ENCODE measurements at places on chromosomes 1 and 21.

GRCh38 chr1:30695439-30695841 is 27.9 kb downstream of the MATN1 start:
- no peak for DNase-seq

DNA sequence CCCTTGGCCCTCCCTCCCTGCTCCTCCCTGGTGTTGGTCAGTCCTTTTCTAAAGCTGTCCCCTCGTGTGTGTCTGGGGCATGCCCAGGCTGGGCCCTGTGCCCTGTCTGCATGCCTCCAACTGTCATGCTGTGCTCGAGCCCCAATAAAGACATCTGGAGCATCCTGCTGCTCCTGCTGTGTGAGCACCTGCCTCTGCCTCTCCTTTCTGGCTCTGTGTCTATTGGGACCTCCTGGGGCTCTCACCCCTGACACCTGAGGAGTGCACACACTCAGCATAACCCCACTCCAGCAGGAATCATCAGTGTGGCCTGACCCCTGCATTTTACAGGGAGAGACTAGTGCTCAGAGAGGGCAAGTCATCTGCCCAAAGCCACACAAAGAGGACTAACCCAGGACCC is 23.7 kb downstream of the KCNC4 start:
- no peak for DNase-seq

GRCh38 chr1:214662223-214662785 is 59.3 kb downstream of the CENPF start:
- no peak for DNase-seq

- no peak for DNase-seq
These were observed 27.0 kb downstream of the SPEN start for GRCh38 chr1:15874471-15874870.

DNA sequence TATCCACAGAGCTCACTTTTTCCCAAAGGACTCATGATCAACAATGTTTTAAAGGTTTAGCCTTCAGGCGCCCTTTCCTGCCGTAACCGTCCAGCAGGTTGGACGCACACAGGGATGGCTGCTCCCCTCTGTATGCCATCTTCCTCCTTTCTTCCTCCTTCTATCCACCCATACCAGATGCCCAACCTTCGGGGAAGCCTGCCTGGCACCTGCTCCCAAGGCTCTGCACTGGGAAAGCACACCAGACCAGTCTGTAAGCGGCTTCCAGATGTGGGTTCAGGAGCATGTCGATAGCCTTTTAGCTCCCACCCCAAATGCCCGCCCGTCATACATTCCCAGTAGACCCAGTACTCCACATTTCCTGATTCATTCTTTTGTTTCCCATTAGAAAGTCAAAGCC is 52.9 kb downstream of the STUM start:
- no peak for DNase-seq

- no peak for DNase-seq
These were observed 707.8 kb downstream of the USP25 start for GRCh38 chr21:16437586-16437985.

GRCh38 chr1:205442051-205442725 is 13.7 kb downstream of the BLACAT1 start:
- DNase-seq = no peak

- no peak for DNase-seq
These were observed 29.1 kb upstream of the NEK2 start for GRCh38 chr1:211704543-211704942.

DNA sequence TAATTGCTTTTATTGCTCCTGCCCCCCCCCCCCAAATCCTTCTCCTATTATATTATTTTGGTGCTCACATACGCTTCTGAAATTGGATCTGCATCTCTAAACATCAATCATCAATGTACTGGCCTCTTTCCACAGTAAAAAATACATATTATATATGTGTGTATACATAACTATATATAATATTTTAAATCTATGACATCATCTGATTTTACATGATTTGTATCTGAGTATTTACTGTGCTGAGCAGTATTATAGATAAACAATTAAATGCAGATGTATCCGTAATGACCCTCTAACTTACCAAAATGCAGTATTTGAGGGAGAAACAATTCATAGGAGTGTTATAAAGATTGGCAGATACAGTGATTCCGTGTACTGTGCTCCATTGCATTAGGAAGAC is 832 bp downstream of the PLPPR4 start:
- no peak for DNase-seq

GRCh38 chr21:26756491-26757159 is 88.6 kb downstream of the ADAMTS1 start:
- DNase-seq = no peak

- no peak for DNase-seq
These were observed 21.0 kb upstream of the TMEM52 start for GRCh38 chr1:1940123-1940425.

- no peak for DNase-seq
These were observed 26.9 kb upstream of the RGL1 start for GRCh38 chr1:183778045-183778444.

GRCh38 chr1:113396585-113396984 is 6.3 kb downstream of the MAGI3 start:
- no peak for DNase-seq

DNA sequence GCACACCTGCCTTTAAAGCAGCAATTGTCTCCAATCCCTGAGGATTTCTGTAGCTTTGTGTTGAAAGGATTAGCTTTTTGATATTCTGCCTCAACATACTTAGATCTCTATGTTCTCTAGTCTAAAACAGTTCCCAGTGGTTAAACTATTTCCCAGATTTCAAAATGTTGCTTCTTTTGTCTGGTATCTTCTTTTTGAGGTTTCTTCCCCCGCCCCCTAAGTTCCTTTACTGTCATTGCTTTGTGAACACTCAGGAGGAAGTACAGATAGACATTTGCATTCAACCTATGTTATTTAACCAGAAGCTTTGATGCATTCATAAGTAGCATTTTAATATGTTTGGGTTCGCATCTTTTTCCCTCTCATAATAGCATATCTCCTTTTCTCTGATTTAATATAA is 33.5 kb downstream of the CYYR1 start:
- no peak for DNase-seq

GRCh38 chr1:175146529-175147213 is 45.9 kb downstream of the KIAA0040 start:
- peak; percentile 15 for DNase-seq

DNA sequence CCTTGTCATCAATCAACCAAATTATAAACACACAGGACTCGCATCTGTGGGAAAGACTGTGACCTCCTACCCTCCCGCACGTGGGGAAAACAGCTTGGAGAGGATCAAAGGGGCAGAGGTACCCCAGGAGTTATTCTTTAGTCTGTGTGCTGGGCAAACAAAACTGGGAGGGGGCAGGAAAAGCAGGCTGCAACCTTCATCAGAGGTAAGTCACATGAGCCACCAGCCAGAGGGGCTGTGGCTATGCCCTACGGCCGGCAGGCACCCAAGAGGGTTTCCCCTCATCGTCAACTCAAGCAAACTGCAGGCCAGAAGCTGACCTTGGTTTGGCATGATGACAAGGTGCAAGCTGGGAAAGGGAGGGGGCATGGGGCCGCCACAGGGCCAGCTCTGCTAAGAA is 12.5 kb downstream of the SMIM12 start:
- DNase-seq = no peak

Data from stimulated activated CD8-positive, alpha-beta memory T cell treated with anti-CD3 and anti-CD28 coated beads, Interleukin-4, amount 100 ng/mL, for 1 hour (primary cell).